ENCODE measurements at places on chromosomes 3 and 15.

DNA sequence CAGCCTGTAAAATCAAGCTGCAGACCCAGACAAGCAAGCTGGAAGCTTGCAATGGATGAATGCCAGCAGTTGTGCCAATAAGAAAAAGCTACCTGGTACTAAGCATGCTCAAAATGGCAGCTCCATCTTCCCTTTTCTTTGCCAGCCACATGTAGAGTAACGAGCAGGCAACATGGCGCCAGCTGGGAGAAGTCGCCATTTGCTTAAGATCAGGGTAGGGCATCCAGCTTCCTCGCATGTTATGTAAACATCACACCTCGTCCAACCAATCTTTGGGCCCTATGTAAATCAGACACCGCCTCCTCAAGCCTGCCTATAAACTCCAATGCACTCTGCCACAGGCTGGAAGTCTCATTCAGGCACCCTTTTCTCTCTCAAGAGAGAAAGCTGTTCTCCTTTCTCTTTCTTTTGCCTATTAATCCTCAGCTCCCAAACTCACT, 973.9 kb downstream of the FHIT start:
- DNase-seq = no peak

DNA sequence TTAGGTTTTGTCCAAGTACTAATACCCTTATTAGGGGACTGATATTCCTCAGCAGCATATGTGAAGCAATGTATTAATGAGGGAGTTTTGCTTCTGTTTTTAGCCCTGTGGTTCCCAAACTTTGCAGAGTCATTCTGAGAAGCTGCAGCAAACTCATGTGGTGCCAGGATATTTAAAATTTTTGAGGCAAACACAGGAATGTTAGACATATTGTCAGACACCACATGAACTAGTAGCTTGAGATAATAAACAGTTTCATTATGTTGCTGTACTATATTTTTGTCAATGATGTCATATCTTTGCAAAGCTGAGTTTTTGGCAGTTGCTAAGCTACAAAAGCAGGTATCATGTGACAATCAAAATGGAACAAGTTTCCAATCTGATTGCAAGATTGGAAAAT, 36.6 kb downstream of the ATP6V1A start:
- peak; percentile 60 for DNase-seq

DNA sequence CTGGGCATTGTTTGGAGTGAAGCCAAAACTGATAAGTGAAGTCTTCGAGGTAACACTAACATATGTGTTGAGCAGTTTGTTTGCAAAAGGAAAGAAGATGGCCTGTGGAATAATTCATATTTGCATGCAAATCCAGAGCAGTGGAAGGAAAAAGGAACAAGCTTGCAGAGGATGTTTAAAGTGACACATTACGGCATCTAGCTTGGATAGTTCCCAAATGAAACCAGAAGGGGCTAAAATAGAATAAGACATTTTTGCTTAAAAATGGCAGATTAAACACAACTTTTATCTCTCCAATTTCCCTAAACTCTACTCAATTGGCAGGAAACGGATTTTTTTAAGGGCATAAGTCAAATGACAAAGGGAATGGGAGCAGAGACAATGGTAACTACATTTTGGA, 25.4 kb upstream of the RYK start:
- no peak for DNase-seq

DNA sequence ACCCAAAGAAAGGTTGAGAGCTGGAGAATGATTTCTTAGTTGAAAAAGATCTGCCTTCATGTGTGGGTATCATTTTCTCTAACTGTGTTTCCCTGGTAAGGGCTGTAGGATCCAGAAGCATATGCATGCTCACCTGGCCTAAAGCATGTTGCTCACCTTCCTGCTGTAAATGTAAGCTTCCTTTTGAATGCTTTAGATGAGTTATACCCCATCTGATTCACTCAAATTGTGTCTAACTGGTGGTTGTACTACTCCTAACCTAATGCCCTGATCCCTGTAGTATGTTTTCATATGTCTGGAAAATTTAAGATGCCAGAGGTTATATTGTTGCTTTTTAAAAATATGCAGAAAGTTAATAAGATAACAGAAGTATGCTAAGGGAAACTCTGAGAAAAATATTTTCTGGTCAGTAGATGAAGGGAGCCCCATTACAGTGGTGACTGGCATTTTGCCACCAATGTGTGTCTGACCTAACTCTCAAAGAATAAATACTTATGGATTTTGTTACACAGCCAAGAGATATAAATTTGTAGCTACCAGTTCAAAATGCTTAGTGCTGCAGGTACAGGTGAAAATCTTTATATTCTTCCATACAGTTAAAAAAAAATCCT, 7.7 kb downstream of the FILIP1L start:
- no peak for DNase-seq

DNA sequence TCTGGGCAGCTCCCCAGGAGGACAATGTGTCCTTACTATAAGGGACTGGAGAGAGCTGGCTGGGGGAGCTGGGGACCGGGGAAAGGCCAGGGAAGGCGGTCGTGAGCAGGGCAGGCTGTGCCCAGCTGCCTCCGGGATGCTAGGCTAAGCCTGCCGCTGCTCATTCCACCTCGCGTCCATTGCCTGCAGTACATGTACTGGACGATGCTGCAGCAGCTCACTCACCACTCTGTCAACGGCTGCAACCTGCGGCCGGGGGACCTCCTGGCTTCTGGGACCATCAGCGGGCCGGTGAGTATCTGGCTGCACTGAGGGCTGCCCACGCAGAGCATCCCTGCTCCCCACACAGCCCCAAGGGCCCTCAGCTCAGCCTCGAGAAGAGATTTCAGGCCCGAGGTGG, 27.1 kb downstream of the FAH start:
- no peak for DNase-seq

- DNase-seq = no peak
Measured at GRCh38 chr15:39583596-39584265, 2.9 kb downstream of the THBS1 start.

DNA sequence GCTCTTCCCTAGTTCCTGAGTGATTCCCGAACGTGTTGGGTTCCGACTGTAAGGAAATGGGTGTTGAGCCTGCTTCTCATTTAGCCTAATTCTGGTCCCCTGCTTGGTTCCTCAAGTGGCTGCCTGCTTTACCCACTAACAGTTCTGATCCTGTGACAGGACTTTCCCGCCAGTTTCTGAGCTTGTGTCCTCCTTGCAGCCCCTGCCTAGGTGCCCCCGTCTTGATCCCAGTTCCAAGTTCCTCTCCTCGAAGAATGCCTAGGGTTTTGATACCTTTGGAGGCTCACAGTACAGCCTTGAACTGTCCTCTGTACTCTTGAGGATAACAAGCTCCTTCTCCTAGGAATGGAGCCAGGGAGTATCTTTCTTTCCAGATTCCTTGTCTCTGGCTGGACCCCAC, 12.0 kb upstream of the RASGRF1 start:
- no peak for DNase-seq

GRCh38 chr3:118802325-118803095, 232.1 kb downstream of the IGSF11 start:
- DNase-seq = no peak

DNA sequence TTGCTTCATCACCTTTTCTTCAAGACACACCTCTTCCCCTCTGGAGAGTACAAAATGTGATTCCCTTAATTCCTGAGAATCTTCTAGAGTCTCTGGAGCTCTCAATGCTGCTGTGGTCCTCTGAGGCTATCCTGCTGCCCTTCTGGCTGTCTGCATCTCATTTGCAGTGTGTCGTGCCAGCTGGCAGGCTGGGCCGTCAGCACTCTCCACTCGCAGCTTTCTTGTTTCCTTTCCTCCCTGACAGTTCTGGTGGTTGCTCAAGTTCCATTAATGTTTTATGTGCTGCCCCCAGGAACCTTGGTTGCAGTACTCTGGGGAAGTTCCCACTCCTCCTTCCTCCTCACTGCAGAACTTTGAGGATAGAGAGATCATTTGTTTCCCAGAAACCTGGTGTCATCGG, 210.8 kb upstream of the ROPN1 start:
- no peak for DNase-seq

- no peak for DNase-seq
Measured at GRCh38 chr3:16178628-16178988, 4.1 kb downstream of the GALNT15 start.

DNA sequence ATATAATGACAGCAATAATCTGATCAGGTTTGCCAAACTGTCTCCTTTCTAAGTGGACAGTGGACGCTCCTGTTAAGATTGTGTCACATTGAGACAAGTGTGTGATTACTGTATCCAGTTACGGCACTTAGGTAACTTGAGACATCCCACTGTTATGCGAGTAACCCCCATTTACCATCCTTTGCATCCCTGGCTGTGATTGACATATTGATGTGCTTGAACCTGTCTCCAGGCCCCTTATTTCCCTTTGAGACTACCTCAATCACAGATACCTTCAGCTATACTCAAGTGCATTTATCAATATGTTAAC, 785.2 kb downstream of the NR2F2 start:
- DNase-seq = no peak

GRCh38 chr3:33044676-33045075, 52.3 kb downstream of the GLB1 start:
- DNase-seq = no peak

DNA sequence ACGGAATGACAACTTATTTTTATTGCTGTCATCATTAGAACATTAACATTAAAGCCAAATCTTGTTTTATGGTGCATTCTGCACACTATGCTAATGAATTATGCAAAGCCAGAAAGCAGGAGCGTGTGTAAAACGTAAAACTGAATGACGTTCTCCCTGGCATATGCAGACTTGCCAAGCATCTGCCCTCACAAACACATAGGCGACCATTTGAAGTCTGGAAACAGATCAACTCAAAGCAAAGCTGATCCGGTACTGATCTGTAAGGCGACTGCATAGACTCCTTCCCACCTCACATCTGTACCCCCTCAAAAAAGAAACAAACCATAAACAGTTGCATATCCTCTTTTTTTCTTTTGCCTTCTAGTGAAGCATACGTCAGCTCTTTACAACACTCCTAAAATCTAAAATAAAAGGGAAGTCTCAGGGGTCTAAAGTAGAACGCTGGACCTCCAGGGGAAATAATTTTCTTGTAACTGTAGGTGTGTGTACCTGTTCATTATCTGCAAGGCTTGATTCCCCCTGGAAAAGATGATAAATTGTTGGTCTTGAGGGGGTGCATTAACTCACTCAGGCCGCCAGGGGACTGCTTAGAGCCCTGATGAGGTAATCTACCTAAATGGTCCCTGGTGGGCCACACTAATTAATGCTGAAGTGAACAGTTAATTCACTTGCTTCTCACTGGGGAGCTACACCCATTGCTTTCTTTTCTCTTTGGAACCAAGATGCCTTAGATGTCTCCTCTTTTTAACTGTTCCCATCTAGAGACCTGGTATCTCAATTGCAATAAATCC, 231.4 kb downstream of the CDIN1 start:
- no peak for DNase-seq

DNA sequence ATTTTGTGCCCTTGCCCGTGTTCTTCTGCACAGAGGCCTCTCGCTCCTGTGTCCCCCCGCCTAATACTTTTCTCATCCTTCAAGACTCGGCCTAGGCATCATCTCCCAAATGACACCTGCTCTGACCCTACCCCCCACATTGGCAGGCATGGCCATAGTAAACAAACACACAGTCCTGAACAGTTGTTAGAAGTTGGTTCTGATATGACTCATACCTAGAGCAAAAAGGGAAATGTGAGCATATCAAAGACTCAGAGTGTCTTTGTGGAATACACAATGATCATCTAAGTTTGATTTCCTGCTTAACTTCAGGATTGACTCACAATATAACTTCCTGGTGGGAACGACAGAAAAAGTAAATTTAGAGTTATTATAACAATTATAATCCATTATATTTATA, 120.5 kb downstream of the POLR2M start:
- no peak for DNase-seq

GRCh38 chr3:190224863-190225692, 97.2 kb downstream of the CLDN1 start:
- DNase-seq = no peak

GRCh38 chr3:188929137-188929536, 242.6 kb upstream of the TPRG1 start:
- DNase-seq = no peak

- DNase-seq = no peak
Measured at GRCh38 chr3:8200996-8201395, 300.6 kb upstream of the LMCD1 start.

- no peak for DNase-seq
Measured at GRCh38 chr3:127597020-127597771, 1.0 kb upstream of the MCM2 start.

DNA sequence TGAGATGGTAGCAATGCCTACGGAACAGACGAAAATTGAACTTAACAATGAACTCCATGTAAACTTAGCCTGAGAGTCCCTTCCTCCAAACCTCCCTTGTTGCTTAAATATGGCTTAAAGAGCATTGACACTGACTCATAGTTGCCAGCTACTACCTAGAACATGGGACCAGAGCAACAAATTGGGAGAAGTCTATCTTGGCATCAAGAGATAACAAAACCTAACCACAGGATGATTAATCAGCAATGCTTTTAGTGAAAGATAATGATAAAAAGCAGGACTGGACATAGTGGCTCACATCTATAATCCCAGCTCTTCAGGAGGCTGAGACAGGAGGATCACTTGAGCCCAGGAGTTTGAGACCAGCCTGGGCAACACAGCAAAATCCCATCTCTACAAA, 117.8 kb upstream of the MNS1 start:
- no peak for DNase-seq

- DNase-seq = no peak
Measured at GRCh38 chr3:129001101-129001805, at the start of gene EFCC1. Gene EFCC1, plus strand, starts transcription at chr3:129001304. Its CDS starts 325 bp downstream, at chr3:129001629.

- no peak for DNase-seq
Measured at GRCh38 chr3:62781121-62781520, 94.1 kb downstream of the CADPS start.

GRCh38 chr3:14687360-14687759, 12.4 kb downstream of the C3orf20 start:
- no peak for DNase-seq

- DNase-seq = no peak
Measured at GRCh38 chr3:178078953-178079352, 457.3 kb upstream of the KCNMB2 start.

DNA sequence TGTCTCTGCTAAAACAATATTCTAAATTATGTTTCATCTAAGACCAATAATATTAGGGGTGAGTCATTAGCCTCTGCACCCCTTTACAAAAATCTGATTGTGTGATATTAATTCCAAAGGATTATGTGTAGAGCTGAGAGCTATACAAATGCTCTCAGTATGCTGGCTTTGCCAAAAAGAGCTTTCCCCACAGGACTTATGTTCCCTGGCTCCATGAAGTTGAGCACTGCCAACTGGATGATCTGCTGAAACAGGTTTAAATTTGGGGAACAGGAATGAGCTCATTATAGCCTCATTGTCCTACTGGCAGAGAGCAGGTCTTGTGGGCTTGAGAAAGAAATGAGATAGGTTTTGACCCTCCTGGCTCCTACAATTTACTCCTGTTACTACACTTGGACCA, 347.8 kb upstream of the LMCD1 start:
- DNase-seq = no peak

- DNase-seq = no peak
Measured at GRCh38 chr3:40980467-40980866, 218.8 kb upstream of the CTNNB1 start.

- DNase-seq = no peak
Measured at GRCh38 chr3:173761161-173761560, 363.6 kb downstream of the NLGN1 start.

- no peak for DNase-seq
Measured at GRCh38 chr15:78434134-78434533, 3.9 kb upstream of the IREB2 start.
